ENCODE measurements at places on chromosomes 5 and 9.

DNA sequence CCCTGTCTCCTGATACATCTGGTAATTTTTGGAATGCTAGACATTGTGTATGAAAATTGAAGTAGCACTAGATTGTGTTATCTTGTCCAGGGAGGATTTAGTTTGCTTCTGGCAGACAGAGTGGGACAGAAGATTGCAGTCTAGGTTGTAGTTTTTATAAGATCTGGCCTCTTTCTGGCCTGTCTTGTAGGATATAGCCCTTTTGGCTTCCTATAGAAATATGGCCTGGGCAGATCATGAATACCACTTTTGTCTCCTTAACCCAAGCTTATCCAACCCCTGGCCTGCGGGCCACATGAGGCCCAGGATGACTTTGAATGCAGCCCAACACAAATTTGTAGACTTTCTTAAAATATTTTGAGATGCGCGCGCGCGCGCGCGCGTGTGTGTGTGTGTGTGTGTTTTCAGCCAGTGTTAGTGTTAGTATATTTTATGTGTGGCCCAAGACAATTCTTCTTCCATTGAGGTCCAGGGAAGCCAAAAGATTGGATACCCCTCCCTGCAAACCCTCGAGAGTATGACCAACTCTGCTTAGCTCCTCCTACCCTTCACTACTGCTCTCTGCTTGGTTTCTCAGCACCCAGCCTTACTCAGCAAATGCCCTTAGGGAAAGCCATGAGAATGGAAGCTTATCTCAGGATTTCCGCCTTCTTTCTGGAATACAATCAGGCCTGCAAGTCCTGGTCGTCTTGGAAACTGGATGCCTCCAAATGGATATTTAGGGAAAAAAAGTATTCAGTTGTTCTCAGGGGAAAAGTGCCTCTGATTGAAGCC is 26.5 kb downstream of the ANKRD33B start:
- no peak for DNase-seq

- DNase-seq = no peak
Observed at GRCh38 chr9:132061526-132061925, 18.1 kb downstream of the MED27 start.

DNA sequence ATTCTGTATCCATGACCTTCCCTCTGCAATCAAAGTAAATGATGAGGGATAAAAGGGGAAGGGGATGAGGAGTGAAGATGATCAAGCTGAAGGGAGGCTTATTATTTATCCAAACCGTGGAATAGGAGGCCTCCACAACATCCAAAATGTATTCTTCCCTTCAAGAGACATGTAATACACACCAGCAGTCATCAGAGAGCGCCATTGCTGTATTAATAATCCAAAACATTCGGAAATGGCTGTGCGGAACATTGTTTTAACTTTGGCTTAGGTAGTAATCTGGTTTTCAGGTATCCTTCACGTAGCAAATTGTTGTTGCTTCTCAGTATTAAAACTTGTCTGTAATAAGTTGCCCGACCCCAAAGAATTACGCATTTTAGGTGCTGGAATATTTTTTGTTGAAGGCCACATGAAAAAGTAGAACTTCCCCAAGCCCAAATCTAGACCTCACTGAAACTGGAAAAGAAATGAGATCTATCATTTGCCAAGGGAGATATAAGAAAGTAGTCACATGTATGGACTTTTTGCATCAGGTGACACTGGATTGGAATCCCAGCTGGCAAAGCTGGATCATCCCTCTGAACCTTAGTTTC is 2.6 kb upstream of the BOD1 start:
- no peak for DNase-seq

GRCh38 chr9:137064027-137064879 is 6.1 kb downstream of the SAPCD2 start:
- DNase-seq = peak; percentile 41

DNA sequence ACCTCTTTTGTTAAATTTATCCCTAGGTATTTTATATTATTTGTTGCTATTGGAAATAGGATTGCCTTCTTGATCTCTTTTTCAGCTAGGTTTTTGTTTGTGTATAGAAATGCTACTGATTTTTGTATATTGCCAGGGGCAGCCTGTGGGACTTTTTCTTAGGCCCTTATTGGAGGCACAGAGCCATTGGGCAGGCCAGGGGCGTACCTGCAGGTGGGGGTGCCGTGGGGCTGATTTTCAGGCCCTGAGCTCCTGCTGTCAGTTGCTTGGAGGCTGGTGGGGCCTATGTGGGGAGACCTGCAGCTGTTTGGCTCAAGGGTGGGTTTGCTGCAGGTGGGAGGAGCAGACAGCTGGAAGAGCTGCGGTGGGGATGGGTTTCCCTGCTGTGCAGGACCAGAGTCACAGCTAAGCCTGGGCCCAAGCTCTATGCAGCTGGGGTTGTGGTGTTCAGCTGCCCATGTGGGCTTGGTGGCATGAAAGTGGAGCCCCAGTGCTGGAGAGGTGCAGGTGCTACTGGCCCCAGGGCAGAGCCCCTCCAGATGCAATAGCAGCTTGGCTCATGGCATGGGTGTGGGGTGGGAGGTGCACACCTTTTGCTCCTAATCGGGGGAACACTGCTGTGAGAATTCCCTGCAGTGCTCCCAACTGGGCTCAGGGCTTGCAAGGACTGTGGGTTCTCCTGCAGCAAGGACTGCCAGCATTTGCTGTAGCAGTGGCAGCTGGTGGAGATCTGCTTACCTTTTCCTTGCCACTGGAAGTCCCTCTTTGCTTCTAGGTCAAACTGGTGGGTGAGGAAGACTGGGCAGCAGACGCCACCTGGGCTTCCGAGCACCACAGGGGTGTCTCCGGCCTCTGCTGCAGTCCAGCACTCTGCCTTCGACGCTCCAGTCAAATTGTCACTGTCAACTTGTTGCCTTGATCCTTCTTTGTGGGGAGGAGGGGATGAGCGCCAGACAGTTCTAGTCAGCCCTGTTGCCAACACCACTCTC is 7.6 kb upstream of the CLPTM1L start:
- DNase-seq = no peak

DNA sequence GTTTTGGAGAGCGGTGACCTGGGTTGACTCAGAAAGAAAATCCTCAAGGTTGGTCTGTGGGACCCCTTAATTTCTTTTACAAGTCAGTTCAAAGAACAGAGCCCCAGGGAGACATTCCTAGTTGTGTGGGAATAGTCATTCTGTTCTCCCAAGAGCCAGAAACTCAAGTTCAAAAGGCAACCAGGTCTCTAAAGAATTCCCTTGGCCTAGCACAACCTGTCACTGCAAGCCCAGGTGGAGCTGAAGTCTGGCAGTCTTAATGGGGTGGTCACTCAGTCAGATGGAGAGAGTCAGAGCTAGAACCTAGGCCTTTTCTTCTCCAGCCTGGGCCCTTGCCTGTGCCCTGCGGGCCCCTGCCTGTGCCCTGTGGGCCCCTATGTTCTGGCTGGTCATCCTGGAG is 37.5 kb upstream of the CDKN2AIPNL start:
- no peak for DNase-seq

GRCh38 chr9:23229890-23230317 is 596.1 kb downstream of the ELAVL2 start:
- no peak for DNase-seq

- DNase-seq = no peak
Observed at GRCh38 chr5:160324886-160325285, 12.5 kb upstream of the CCNJL start.

GRCh38 chr5:153674356-153674755 is 183.9 kb downstream of the GRIA1 start:
- no peak for DNase-seq

DNA sequence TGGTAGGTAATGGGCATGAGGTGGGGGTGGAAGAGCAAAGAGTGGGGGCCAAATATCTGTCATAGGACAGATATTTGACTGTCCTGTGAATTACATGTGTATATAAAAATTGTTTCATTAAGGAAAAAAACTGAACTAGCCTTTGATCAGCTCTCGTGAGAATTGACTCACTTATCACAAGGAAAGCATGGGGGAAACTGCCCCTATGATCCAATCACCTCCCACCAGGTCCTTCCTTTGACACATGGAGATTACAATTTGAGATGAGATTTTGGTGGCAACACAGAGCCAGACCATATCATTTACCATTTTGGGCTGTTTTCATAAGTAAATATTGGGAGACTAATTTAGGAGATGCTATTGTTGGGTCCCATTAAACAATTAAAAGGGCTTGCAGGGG is 63.2 kb upstream of the FYB1 start:
- DNase-seq = no peak

DNA sequence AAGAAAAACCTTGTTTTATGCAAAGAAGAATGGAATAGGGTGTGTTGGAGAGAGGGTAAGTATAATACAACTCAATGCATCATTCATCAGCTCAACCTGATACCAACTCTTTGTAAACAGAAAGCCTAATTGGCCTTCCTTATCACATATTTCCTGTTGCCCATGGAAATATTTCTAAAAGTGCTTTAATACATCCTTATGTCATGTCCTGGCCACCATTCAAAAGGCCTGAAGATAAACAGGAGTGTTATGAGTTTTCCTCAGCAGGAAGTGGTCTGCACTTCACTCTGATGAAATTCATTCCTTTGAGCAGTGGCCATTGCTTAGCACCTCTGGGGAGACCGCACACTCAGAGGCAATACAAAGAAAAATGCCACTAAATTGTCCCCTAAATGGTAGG is 511.2 kb downstream of the SEMA5A start:
- DNase-seq = no peak

- DNase-seq = no peak
Observed at GRCh38 chr5:124399426-124399961, 346.9 kb downstream of the ZNF608 start.
